ENCODE measurements at places on chromosomes 4 and X. TPM values are rescaled to one million over a fixed set of nuclear protein-coding genes. Genes with fewer than 3 reads are reported as not detected.

GRCh38 chr4:72209600-72209999 lies 177.8 kb downstream of the NPFFR2 start:
- H3K27ac ChIP-seq = no peak overlapping the region
- no peak overlapping the region for H3K4me3 ChIP-seq
- H3K27me3 ChIP-seq = no peaks in the 10 kb centered on the region
- no peak for DNase-seq
- H3K4me1 ChIP-seq = no peaks in the 10 kb centered on the region

DNA sequence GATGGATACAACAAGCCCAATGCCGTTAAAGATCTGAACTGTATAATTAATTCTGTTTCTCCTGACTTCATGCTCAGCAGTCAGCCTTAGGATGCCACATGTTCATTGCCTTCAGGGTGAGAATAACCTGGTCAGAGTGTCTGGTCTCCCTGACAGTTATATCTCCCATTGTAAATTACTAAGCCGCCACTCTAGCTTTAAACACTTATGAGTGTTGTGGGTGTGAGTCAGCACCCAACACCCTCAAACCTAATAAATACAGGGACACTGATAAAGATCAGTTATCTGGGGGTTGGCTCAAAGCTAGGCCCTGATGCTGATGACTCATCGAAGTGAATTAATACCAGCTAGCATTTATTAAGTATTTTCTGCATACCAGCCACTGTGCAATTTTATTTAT lies 64.9 kb upstream of the DYNLT3 start:
- DNase-seq = peak; percentile 12
- H3K27me3 ChIP-seq = no peaks in the 10 kb centered on the region
- H3K36me3 ChIP-seq = no peaks in the 10 kb centered on the region
- no peak overlapping the region for H3K27ac ChIP-seq

CTPS2 gene
- 4.6 TPM for total RNA-seq

GRCh38 chrX:128759745-128760144 lies 707.5 kb upstream of the ACTRT1 start:
- H3K27ac ChIP-seq = no peak overlapping the region
- H3K4me3 ChIP-seq = no peak overlapping the region
- H3K27me3 ChIP-seq = no peaks in the 10 kb centered on the region
- H3K36me3 ChIP-seq = no peaks in the 10 kb centered on the region

DNA sequence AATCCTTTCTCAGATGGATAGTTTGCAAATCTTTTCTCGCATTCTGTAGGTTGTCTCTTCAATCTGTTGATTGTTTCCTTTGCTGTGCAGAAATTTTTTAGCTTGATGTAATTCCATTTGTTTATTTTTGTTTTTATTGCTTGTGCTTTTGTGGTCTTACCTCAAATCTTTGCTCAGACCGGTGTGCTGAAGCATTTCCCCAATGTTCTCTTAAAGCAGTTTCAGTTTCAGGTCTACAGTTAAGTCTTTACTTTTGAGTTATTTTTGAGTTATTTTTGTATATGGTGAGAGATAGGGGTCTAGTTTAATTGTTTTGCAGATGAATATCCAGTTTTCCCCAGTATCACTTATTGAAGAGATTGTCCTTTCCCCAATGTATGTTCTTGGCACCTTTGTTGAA lies 18.2 kb upstream of the SLC25A14 start:
- DNase-seq = no peak
- H3K4me3 ChIP-seq = no peak overlapping the region
- H3K27ac ChIP-seq = no peak overlapping the region

Measured in SJSA1 (cell line).